ENCODE measurements at places on chromosomes 16 and 17.
A peak's percentile ranks its signal among the peaks of the same experiment; 100 is the strongest.

- DNase-seq: no peak
These were observed 15.2 kb downstream of the CHRNB1 start for GRCh38 chr17:7459961-7460545.

DNA sequence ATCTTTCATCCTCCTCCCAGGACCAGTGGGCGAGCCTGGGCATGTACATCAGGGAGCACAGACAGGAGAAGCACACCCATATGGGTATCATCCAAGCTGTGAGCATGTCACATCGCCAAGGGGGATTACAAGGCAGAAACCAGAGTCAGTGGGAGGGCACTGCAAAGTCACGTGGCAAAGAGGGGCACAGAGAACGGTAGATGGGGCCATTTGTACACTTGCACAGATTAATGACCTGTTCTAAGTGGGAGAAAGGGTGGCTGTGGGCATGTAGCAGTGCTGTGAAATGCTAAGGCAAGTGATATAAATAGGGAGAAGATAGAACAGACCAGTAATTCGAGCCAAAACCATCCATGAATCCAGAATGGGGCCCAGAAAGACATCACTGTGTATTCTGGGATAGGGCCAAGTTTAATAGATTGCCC lies 265.0 kb downstream of the CPPED1 start:
- DNase-seq: no peak

GRCh38 chr16:14669776-14670175 lies 24.3 kb downstream of the PLA2G10 start:
- DNase-seq: no peak

GRCh38 chr16:51542981-51543815 lies 392.1 kb upstream of the SALL1 start:
- no peak for DNase-seq

GRCh38 chr17:33113276-33113990 lies 121.8 kb downstream of the SPACA3 start:
- DNase-seq: no peak

DNA sequence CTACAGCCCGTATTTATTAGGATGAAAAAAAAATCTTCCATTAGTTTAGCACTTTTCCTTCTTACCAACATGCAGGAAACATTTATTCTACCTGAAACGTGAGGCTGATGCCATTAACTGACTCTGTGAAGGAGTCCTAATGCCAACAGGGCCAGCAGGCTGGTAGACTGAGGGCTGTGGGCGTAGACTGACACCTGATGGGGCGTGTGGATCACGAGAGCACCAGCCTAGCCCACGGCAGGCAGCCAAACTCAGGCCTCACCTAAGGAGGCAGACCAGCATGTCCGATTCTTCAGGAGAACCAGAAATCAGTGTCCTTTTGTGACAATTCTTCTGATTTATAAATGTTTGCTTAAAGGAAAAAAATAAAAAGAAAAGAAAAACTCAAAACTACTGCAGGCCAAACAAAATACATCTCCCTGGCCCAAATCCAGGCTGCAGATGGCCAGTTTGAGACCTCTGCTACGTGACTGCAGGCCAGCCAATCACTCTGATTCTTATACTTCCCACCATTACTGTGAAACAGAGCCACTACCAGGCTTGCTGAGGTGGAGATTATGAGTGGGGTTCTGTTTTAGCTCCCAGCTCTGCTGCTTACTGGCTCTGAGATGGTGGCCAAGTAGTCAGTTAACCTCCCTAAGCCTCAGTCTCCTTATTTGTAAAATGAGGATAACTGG lies 66.5 kb downstream of the GNAO1 start:
- DNase-seq: no peak

DNA sequence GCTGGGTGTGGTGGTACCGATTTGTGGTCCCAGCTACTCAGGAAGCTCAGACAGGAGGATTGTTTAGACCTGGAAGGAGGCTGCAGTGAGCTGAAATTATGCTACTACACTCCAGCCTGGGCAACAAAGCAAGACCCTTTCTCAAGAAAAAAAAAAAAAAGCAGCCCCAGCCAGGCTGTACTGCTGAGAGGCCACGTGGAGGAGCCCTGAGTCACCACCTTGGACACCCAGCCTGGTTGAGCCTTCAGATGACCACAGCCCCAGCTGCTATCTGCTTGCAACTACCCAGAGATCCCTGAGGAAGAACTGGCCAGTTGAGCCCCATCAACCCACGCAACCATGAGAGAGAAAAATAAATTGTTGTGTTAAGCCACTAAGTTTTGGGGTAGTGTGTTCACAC lies 23.6 kb upstream of the GPRC5C start:
- DNase-seq: no peak

DNA sequence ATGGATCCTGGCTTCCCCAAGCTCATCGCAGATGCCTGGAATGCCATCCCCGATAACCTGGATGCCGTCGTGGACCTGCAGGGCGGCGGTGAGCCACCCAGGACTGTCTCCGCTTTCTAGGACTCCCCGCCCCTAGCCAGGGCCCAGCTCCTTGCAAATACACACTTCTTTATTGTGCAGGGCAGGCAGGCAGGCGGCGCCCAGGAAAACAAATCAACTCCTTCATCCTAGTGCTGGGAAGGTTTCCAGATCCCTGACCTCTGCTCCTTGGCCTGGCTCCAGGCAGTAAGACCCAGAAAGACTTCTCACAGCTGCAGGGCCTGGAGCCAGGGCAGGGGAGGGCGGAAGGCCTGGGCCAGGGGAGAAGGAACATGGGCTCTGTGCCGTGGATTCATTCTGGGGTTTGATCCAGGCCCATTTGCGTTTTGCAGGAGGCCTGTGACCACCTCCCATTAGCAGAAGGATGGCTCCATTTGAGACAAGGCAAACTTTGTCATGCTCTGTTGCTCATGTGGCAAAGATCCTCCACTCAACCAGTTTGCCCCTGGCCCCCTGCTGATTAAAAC lies 6.0 kb upstream of the LPCAT2 start:
- DNase-seq: no peak

DNA sequence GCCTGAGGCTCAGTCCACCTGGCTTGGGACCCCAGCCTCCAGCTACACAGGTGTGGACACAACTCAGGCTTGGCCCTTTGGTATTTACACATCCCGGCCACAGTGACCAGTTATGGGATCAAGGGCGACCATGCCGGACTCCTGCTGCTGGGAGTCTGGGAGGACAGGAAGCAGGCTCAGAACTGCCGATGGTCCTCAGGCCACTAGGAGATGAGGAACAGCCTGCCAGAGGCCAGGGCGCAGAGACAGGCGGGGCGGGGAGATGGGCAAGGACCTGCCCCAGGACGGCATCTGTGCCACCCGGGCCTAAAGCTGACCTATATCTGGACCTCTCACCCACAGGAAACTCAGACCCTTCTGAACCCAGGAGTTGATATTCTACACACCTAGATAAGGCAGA lies 12.5 kb downstream of the NXN start:
- no peak for DNase-seq

DNA sequence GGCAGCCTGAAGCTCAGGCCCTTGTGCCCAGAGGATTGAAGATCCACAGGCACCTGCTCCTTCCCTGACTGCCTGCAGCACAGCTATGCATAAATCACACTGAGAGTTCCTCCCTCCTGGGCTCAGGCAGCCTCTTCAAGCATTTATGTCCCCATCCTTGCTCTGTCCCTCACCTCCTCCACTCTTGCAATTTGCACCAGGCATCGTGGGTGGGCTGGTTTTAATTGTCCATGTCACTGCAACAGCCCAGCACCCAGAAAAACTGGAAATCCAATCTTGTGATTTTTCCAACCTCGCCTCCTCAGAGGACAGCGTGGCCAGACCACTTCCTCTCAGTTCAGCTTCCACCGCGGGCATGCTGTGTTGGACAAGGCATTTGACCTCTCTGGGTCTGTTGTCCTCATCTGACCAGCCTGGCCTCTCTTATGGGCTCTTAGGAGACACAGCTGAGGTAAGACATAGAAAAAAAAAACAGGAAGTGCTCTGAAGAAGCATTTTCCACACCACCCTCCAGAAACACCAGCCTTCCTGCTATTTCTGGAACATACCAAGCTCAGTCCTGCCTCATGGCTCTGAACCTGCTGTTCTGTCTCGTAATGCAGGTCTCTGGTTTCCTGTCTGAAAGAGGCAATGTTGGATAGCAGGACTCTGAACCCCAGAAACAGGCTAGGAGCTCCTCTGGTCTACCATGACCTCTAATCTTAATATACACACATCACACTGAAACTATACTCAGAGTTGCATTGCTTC lies 8.3 kb downstream of the TMEM114 start:
- DNase-seq: no peak

DNA sequence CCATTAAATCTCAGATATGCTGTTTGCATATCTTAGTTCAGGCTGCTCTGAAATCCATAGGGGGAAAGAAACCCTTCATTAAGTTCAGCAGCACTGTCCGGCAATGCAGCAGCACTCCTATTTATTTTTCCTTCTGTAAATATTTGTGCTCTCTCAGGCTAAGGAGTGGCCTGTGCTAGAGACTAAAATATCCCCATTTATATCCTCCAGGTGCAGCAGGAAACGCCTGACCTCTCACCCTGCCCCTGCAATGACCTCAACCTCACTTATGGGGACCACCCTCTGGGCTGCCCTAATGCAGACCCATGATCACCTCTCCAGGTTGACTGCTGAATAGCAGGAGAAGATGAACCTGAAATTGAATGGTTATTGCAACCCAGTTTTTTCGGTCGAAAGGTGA lies 165.0 kb upstream of the ELAC2 start:
- DNase-seq: no peak

GRCh38 chr17:74424657-74425056 lies 7.2 kb upstream of the GPRC5C start:
- no peak for DNase-seq

- DNase-seq: no peak
These were observed 49.2 kb downstream of the CUEDC1 start for GRCh38 chr17:57905875-57906455.

- DNase-seq: peak; percentile 81
These were observed at the start of the genes ACADVL and DLG4 for GRCh38 chr17:7219812-7220592. TSS of gene ACADVL (plus strand) at chr17:7219938. CDS start at chr17:7219985, 47 bp downstream. TSS of gene DLG4 (minus strand) at chr17:7219836.

DNA sequence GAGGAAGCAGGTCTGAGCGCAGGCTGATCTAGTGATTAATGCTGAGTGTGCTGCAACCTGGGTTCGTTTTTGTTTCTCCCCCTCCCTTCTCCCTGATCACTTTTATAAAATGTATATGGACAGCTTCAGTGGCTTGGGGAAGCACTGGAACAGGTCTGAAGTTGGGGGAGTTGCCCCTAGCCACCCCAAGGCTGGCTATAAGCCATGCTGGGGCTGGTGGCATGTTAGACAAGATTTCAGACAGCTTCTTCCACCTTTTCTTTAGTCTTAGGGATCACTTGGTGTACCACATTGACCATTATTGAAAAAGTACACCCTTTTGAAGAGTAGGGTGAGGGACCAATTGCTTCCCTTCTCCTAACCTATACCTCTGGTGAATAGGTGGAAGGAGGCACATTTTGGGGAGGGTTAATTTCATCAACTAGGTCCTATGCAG lies 3.8 kb upstream of the VAC14 start:
- DNase-seq: no peak

GRCh38 chr17:39979893-39980350 lies 685 bp upstream of the PSMD3 start:
- peak; percentile 21 for DNase-seq

DNA sequence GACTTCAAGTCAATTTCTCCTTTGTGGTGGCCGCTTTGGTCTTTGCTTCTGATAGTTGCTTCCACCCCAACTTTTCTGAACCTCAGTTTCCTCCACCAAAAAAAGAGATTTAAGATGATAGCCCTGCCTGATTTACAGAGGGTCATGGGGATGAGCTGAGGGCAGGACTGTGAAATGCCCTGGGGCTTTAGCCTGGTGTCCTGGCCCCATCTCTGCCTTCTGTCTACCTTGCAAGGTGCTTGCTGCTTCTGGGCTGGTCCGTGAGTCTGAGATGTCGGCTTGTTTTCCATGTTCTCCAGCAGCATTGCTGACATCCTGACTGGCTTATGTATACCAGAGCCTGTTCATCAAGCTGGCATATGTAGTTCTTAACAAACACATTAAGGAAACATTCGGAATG lies 191.9 kb upstream of the MPHOSPH6 start:
- DNase-seq: no peak

DNA sequence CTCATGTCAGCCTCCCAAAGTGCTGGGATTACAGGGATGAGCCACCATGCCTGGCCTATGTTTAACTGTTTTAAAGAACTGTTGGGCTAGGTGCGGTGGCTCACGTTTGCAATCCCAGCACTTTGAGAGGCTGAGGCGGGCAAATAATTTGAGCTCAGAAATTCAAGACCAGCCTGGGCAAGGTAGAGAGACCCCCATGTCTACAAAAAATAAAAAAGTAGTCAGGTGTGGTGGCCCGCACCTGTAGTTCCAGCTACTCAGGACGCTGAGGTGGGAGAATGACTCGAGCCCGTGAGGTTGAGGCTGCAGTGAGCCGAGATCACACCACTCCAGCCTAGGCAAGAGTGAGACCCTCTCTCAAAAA lies 1.9 kb upstream of the ITGAL start:
- no peak for DNase-seq

GRCh38 chr17:49516180-49516579 lies 21.1 kb downstream of the NGFR start:
- DNase-seq: no peak

DNA sequence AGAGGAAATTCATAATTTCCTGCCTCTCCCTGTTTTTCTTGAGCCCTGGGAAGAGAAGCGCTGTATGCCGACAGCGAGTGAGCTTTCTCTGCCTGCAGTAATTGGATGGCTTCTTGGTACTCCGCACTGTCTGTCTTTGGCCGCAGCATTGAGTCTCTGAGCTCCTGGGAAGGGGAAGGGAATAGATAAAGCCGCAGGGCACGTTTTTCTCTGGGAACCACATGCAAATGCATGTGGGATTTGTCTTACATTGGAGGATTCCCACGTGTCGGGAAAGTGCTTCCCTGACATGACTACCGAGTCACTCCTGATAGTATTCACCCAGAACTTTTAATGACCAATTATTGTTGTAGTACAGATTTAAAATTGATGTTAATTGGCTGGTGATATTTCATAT lies 385.9 kb downstream of the CPPED1 start:
- no peak for DNase-seq

All from stimulated activated CD4-positive, alpha-beta T cell treated with anti-CD3 and anti-CD28 coated beads, Interleukin-4, amount 100 ng/mL, for 24 hours (primary cell).